ENCODE measurements at places on chromosomes 13 and 19.

GRCh38 chr13:96940961-96941360, 53.3 kb downstream of the OXGR1 start:
- DNase-seq, result no peak

- DNase-seq, result no peak
Measured at GRCh38 chr19:20066861-20067260, 10.9 kb upstream of the ZNF90 start.

DNA sequence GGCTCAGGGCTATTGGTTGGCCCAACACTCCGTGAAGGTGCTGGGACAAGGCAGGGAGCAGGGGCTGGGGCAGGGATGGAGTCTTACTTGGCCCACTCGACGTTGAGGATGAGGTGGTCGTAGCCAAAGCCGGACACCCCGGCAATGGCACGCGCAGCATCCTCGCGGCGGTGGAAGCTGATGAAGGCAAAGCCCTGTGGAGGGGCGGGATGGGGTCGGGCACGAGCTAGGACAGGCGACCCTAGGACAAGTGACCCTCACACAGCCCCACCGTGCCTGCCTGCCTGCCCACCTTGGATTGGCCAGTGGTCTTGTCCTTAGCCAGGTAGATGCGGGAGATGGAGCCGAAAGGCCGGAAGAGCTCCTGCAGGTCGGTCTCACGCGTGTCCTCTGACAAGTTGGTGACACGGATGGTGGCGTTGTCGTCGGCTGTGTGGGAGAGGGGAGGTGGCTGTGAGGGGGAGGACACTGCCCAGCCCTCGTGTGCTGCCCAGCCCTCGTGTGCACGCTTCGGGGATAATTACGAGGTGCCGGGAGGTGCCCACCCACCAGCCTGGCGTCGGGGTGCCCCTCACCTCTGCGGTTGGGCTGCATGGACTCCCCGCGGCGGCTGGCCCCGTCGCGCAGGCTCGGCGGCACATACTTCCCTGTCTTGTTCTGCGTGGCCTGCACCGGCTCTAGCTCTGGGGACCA, 4.0 kb downstream of the P2RY11 start:
- DNase-seq, result no peak

- no peak for DNase-seq
Measured at GRCh38 chr13:43963726-43964125, 84.0 kb downstream of the LACC1 start.

DNA sequence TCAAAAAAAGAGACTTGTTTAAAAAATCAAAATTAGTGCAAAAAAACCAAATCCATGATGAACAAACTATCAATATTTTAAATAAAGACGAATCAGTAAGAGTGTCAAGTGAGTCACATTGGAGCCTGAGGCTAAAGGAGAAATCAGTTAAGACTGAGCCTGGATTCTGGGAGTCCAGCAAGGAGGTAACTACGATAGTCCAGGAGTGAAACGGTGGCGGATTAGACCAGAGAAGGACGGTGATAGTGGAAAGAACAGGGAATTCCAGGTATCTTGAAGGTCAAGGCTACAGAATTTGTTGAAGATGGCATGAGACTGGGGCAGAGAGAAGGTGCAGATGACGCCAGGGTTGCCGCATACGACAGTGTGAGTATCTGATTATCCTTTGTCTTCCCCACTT, 7.0 kb upstream of the NPAS1 start:
- no peak for DNase-seq

DNA sequence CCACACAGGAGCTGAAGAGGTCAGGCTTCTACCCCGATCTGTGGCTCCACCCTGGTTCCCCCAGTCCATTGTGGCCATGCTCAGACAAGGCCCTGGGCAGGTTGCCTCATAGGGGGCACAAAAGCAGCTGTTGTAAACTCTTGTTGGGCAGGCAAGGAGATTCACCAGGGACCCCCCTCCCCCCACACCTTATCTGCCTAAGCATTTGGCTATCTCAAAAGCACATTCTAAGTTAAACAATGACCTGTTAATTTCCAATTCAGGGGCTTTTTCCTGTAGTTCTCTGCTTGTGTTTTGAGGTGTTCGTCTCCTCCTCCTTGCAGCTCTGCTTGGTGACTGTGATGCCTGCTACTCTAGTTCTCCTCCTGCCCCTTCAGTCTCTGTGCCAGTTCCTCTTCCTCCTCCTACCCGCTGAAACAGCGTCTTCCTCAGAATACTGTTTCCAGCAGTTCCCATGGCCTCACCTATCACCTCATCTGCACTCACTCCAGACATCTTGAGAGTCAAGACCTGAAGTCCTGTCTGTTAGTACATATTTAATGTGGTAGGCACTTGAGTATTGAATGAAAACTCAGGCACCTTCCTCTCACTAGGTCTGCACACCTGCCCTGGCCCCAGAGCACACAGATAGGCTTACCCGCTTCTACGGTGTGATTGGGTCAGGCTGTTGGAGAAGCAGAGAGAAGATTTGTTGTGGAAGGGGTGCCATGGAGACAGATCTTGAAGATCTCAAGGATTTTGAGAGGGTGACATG, 31.7 kb downstream of the SPATA13 start:
- DNase-seq, result no peak

- no peak for DNase-seq
Measured at GRCh38 chr13:46605076-46605824, 52.3 kb downstream of the LRCH1 start.

DNA sequence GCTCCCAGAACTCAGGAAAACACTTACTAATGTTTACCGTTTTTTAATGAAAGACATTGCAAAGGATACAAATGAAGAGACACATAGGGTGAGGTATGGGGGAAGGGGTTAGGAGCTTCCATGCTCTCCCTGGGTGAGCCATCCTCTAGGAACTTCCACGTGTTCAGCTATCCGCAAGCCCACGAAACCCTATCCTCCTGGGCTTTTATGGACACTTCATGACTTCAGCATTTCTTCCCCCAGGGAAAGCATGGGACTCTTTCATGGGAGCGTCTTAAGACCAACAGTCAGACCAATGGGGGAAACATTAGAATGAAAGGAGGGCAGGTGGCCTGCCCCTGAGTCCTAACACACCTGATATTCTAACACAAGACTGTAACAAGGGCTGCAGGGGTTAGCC, 6.6 kb upstream of the ESD start:
- no peak for DNase-seq

DNA sequence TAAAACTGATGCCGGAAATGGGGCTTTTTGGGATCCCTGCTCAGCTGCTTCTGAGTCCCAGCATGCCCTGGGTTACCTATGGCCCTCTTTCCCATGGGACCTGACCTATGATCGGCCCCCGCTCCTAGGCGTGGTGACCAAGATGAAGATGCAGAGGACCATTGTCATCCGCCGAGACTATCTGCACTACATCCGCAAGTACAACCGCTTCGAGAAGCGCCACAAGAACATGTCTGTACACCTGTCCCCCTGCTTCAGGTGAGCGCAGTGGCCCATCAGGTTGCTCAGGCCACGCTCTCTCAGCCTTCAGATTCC, 1.5 kb downstream of the RPS11 start:
- peak; percentile 29 for DNase-seq

- DNase-seq, result peak; percentile 24
Measured at GRCh38 chr13:34748073-34748472, 194.0 kb upstream of the NBEA start.

GRCh38 chr13:111401755-111402154, 81.3 kb downstream of the TEX29 start:
- no peak for DNase-seq

DNA sequence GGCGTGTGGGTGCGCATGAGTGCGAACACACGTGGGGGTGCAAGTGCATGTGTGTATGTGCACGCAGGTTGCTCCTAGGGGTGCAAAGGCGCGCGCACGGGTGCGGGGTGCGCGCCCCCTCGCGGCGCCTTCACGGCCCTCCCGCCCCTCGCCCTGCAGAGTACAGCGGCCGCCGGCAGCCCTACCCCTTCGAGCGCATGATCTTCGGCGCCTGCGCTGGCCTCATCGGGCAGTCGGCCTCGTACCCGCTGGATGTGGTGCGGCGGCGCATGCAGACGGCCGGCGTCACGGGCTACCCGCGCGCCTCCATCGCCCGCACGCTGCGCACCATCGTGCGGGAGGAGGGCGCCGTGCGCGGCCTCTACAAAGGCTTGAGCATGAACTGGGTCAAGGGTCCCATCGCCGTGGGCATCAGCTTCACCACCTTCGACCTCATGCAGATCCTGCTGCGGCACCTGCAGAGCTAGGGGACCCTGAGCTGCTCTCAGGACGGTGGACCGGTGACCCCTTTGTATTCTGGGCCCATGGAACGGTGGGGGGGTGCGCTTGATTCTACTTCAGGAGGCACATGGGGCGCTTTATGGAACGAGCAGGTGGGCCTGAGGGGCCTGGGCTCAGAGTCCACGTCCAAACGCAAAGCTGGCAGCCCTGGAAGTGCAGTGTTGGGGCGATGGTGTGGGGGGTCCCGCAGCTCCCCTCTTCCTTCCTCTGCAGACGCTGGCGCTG, 27.7 kb downstream of the TMEM161A start:
- DNase-seq, result no peak

DNA sequence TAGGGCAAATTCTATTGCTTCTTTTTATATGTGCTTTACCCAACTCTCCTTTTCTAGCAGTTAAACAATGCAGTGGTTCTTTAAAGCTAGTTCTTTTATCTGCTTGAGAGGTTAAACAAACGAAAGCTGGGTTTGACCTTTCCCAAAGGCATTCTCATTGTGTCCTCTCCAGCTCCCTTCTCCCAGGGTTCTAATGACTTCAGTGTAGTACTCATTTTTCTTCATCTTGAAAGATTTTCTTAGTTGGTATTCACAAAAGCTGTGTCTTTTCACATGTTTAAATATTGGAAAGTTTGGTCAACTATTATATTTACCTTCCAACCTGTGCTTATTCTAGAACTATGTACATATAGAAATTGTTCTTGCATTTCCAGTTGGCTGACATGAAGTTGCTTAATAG, 1.5 kb downstream of the WASF3 start:
- DNase-seq, result no peak

DNA sequence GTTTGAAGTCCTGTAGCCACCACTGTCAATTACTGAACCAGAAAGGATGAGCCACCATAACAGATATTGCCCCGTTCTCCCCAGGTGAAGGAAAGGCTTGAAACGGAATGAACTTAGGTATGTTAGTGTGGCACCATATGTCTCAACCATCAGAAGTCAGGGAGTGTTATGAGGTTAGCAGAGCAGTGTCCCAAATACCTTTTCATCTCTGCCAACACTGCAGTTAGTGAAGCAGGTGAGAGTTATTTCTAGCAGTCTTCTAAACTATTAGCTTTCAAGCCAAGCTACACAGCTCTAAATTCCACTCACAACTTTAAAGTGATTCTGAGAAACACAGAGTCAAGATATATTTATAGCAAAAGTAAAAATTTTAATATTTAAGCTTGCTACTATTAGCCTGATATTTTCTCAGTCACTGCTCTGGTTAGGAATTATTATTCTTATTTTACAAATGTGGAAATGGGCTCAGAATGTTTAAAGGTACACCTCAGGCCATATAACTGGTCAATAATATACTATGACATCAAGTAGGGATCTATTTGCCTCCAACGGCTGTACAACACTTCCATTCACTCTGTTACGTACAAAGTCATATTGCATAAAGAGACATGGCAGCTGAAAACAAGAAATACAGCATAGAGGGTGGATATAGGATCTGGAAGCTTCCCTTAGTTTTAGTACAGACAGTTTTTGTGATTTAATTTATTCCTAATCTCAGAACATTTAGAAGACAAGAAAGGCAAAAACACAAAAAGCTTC, 1527.1 kb upstream of the PRR20A start:
- no peak for DNase-seq

GRCh38 chr13:50017819-50018218, 2.6 kb downstream of the KCNRG start:
- DNase-seq, result no peak

- DNase-seq, result no peak
Measured at GRCh38 chr13:35889560-35889959, 241.6 kb downstream of the DCLK1 start.

- no peak for DNase-seq
Measured at GRCh38 chr13:28353679-28354078, 141.2 kb downstream of the FLT1 start.

- DNase-seq, result peak; percentile 86
Measured at GRCh38 chr19:5536337-5536894, 31.3 kb downstream of the TINCR start.

DNA sequence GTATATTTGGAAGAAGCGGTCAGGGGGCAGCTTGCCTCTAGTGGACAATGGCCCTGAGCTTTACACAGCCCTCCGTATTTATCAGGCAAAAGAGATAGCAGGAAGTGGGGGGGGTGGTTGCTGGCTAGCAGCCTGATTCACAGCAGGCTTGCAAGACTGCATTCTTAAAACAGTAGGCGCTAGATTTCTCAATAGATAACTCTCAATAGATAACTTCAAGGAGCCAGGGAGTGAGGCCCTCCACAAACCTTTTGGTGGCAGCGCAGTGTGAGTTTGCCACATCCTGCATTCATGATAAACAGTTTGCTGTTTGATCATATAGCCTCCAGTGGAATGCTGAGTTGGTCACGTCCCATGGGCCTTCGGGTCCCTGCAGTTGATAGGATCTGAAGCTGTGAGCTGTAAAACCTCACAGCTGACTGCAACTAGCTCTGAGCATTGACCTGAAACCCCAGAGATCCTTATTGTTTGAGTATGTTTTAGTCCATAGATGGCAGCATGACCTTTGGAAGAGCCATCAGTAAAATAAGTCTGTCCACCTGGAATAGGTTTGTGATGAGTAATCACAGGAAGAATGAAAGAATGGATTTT, 12.2 kb downstream of the FPR3 start:
- no peak for DNase-seq

GRCh38 chr19:5674714-5675113, 5.6 kb downstream of the MICOS13 start:
- no peak for DNase-seq

GRCh38 chr13:114313061-114313860, 1.0 kb upstream of the CHAMP1 start:
- no peak for DNase-seq

DNA sequence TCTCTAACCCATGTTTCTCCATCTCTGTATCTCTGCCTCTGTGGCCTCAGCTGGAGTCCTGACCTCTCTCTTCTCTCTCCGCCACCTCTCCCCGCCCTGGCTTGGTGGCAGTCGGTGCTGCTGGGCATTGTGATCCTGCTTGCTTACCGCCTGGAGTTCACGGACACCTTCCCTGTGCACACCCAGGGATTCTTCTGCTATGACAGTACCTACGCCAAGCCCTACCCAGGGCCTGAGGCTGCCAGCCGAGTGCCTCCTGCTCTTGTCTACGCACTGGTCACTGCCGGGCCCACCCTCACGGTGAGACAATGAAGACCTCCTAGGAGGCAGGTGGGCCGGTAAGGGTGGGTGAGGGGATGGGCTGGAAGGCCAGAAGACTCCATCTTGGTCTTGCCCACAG, 4.2 kb downstream of the PLPPR2 start:
- DNase-seq, result no peak

GRCh38 chr13:59384154-59384553, 779.6 kb downstream of the DIAPH3 start:
- no peak for DNase-seq

- DNase-seq, result no peak
Measured at GRCh38 chr13:108083056-108083455, 132.3 kb downstream of the LIG4 start.

DNA sequence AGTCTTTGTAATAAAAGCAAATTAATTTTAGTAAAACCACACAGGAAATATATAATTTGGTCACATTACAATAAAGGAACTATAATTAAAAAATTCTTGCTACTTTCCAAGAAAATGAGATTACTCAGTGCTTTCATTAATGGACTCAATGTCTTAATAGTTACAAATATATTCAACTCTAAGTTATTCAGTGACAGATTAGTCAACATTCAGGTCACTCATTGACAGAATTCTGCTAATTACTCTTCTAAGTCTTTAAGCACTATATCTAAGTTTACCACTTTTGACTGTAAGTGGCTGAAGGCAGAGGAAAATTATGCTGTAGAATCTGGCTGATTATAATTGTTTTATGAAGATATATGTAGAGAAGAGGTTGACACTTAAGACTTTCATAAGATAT, 1365.0 kb downstream of the EFNB2 start:
- DNase-seq, result no peak

Measured in NCI-H1417 (cell line).